ENCODE measurements at places on chromosomes 2 and 18.

DNA sequence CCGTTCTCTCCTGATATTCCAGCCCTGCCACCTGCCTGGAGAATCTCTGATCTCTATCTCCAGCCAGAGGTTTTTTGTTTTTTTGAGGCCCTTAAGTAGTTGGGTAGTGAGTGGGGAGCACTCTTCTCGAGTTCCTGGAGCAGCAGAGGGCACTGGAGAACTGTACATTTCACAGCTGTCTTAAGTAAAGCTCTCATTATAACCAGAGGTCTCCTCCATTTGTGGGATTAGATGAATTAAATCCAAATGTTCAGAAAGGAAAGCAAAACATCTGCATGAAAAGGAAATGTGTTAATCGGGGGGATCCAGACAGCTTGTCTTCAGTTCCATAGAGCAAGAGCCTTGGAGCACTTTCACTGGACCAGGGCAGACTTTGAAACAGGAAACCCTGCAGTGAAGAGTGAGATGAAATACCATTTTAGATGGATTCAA, 32.8 kb downstream of the AOX1 start:
- DNase-seq = no peak

DNA sequence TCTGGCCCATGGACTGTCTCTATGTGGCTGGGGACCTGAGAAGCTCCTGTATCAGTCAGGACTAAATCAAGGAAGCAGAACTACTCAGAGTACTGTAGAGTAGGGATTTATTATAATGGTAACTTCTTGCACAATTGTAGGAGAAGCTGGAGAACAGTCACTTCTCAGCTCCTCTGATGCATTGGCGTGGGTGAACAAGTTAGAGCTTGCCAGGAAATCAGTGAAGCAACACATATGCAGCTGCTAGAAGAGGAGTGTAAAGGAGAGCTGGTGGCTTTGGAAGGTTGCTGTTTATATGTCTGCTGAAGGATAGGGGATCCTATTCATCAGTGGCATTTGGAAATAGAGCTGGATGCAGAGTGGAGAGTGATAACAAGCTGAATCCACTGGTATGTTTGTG, 215.5 kb upstream of the CWC22 start:
- DNase-seq = no peak

DNA sequence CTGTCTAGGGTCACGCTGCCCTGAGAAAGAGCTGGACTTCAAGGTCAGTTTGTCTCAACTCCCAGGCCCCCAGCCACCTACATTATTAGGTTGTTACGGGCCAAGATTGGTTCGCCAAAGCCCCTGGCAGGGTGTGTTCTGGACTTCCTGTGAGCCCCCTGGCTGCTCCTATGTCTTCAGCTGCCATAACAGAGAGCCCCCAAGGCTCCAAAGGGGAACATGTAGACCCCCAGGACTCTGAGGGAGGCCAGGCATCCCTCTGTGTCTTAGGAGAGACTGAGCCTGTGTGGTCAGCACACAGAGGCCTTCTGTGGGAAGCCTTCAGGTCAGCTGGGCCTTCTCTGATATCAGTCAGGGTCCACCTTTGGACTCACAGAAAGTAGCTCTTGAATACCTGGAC, 58.3 kb downstream of the INHBB start:
- no peak for DNase-seq

DNA sequence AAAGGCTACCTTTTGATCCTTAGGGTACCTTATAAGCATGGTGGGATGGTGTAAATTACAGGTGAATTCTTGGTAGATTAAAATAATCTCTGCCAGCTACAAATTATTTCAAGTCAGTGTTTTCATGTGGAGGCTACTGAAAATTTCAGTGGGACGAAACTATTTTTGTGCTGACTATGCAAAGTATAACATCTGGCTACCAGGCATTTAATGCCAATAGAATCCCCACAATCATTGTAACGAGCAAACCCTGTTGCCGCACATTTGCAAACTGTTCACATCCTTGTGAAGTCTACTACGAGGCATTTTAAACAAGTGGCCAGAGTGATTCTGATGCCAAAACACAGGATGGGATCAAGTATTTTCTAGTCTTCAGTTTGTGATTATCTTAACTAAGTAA, 48.1 kb upstream of the SDC1 start:
- DNase-seq = no peak

- DNase-seq = no peak
Observed at GRCh38 chr18:62399276-62399675, 74.2 kb downstream of the TNFRSF11A start.

- no peak for DNase-seq
Observed at GRCh38 chr2:33425161-33425560, 51.3 kb upstream of the RASGRP3 start.

DNA sequence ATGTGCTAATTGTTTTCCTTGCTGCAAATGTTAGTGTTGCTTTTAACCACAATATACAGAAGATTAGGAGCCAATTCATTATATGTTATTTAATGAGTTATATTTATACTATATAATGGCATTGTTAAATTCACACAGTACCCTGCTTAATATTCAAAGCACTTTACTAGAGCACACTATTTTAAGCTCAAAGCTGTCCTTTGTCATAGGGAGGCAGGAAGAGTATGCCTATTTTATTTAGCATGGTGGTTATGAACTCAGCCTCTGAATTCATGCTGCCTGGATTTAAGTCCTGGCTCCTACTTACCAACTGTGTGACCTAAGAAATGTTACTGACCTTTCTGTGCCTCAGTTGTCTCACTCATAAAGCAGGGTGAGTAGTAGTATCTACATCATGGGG, 80.5 kb downstream of the FASTKD2 start:
- DNase-seq = no peak

DNA sequence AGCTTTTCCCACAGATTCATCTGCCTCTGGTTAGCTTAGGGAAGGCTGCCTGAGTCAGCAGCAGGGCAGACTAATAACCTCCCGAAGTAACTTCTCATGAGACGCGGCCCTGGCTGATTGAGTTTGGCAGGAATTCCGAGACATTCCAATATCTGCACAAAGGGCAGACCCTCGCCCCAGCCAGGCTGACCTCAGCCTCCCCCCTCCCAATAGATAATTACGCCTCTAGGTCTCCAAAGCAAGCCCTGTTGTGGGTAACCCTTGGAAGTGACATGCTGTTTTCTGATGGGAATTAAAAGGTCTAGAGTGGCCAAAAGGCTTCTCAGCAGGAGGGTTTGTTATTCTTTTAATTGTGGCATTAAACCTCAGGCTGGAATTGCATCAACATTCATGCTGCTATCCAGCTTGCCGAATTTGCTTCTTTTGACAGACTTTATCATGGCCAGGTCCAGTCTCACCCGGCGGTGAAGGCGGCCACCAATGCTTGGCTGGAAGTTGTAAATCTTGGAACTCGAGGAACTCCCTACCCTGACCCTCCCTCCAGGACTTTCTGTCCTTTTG, 98.0 kb upstream of the SLC14A2 start:
- DNase-seq = no peak

DNA sequence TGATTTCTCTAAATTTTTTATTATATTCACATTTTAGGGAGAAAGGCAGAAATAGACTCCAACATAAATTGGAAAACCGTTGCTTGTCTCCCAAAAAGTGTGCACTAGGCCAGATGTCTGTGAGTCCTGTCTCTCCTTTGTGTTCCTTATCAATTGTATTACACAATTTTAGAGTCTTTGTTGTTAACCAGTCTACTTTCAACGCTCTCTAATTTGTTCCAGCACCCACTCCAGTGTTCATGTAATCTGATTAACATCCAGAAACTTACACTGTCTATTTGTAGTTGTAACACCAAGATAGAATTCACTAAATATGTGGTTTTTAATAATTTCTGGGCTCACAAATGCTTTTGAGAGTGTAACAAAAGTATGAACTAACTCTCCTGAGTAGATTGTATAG, 195.6 kb downstream of the FSIP2 start:
- DNase-seq = no peak

- no peak for DNase-seq
Observed at GRCh38 chr2:175057078-175057685, 52.0 kb upstream of the CHN1 start.

GRCh38 chr2:174495365-174496012, 8.7 kb upstream of the GPR155 start:
- no peak for DNase-seq

- DNase-seq = no peak
Observed at GRCh38 chr2:183124957-183125255, 663 bp downstream of the NUP35 start.

- no peak for DNase-seq
Observed at GRCh38 chr2:238320648-238321281, 447 bp downstream of the TRAF3IP1 start.

GRCh38 chr2:9243357-9243756, 36.7 kb downstream of the ASAP2 start:
- DNase-seq = no peak

GRCh38 chr2:158969162-158969714, 798 bp downstream of the TANC1 start:
- DNase-seq = no peak

DNA sequence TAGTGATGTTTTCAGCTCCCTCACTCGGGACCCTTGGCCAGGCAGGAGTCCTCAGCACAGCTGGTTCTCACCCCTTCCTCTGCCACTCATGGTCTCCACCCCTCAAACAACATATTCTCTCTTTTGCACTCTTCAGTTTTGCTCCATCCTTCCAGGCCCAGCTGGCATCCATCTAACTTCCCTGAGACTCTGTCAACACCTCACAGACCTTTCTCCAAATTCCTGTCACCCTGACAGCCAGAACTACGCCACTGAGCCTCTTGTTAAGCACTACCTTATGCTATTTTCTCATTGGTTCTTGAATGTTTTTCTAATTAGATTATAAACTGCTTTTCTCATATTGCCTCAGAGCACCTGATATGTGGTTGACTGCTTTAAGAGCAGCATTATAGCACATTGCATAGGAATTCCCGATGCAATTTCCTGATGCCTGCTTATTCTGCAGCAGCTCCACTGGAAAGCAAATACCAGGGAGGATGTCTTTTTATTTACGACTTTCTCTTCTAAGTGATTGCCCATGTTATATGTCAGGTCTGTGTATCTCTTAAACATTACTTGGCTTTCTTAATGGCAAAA, 12.4 kb upstream of the INO80C start:
- DNase-seq = no peak

- DNase-seq = no peak
Observed at GRCh38 chr2:186477790-186478189, 8.3 kb upstream of the ZC3H15 start.

DNA sequence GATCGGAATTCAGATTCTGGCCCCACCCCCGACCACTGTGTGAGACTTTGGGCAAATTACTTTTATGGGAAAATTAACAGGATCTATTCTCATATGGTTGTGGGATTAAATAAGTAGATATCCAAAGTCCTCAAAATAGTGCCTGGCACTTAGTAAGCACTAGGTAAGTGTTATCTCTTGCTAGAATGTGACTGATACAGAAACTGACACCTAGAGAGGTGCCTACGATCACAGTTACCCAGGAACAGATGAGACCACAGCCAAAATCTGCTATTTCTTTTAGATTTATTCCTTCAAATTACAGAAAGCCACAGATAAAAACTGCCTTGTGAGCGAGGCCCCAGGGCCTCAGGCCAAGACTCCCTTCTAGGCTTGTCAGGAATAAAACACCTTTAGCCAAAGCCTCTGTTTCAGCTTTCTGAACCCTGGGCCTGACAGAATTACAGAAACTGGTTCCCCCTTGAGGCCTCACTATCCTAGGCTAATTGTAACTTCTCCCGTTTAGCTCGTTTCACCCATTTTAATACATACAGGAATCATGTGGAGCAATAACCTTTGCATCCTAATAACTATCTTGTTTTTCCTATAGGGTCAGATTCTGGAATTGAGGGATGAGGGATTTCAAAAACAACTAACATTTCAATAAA, 22.3 kb upstream of the CHMP1B start:
- DNase-seq = no peak

DNA sequence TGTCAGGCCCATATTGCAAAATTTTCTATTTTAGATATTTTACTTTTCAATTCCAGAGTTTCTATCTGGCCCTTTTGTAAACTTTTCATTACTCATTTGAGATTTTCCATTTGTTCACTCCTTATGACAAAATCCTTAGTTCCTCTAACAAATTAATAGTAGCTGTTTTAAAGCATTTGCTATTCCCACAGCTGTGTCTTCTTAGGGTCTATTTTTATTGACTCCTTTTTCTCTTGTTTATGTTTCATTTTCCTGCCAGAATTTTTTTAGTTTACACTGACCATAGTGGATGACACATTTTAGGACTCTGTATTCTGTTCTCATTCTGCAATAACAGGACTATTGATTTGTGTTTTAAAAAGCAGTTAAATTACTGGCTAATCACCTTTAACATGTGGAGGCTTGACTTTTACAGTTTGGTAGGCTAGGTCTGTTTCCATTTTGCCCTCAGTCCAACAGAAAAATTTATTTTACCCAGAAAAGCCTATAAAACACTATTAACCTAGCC, 30.0 kb downstream of the PID1 start:
- DNase-seq = no peak

GRCh38 chr2:237388036-237388435, 25.9 kb downstream of the COL6A3 start:
- DNase-seq = no peak

GRCh38 chr2:108823286-108823685, 36.7 kb downstream of the CCDC138 start:
- DNase-seq = no peak

GRCh38 chr2:231353469-231353868, 42.0 kb upstream of the B3GNT7 start:
- no peak for DNase-seq

- DNase-seq = no peak
Observed at GRCh38 chr18:4232656-4233055, 222.5 kb downstream of the DLGAP1 start.
